Right kidney (tissue), 9 donors: ENCODE measurements at places on chromosomes 16 and 17.
A peak's percentile ranks its signal among the peaks of the same experiment; 100 is the strongest.

- no peak for DNase-seq
Measured at GRCh38 chr16:9849697-9850245, 332.5 kb downstream of the GRIN2A start.

DNA sequence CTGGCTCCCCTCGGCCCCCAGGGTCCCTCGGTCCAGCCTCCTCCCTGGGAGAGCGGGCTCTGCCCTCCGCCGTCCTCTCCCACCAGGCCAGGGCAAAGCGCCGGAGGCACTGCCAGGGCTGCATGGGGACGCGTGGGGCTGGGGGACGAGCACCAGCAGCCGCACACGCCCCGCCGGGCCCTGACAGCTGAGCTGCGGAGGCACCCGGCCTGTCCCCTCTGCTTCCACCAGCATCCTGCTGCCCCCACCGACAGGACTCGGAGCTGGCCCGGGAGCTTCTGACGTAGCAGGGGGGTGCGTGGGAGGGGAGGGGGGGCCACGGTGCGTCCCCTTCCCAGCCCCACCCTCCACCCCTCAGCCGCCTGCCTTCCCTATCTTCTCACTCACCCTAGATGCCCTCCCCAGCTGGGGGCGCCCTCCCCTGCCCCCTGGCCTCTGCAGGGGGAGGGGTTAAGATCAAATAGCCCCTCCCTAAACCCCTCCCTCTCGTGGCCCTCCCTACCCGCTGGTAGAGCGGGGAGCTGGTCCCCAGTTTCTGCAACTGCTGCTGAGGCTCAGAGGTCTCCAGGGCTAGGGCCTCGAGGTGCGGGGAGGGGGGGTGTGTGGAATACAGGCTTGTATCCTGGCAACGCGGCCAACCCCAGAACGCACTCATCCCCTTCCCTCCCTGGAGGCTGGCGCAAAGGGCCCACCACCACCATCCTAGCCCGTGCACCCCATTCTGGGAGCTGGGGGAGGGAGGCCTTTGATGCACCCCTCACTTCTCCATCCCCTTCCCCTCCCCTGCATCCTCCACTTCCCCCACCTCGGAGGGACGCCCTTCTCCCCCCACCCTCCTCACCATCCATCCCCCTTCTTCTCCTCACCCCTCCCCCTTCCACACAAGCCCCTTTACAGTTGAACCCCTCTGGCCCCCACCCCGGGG is 1.0 kb downstream of the SRCIN1 start:
- DNase-seq, result no peak

GRCh38 chr17:61227866-61228265 is 171.8 kb upstream of the TBX2 start:
- DNase-seq, result no peak

- DNase-seq, result peak; percentile 44
Measured at GRCh38 chr16:1980030-1980769, 1.1 kb downstream of the NOXO1 start.

DNA sequence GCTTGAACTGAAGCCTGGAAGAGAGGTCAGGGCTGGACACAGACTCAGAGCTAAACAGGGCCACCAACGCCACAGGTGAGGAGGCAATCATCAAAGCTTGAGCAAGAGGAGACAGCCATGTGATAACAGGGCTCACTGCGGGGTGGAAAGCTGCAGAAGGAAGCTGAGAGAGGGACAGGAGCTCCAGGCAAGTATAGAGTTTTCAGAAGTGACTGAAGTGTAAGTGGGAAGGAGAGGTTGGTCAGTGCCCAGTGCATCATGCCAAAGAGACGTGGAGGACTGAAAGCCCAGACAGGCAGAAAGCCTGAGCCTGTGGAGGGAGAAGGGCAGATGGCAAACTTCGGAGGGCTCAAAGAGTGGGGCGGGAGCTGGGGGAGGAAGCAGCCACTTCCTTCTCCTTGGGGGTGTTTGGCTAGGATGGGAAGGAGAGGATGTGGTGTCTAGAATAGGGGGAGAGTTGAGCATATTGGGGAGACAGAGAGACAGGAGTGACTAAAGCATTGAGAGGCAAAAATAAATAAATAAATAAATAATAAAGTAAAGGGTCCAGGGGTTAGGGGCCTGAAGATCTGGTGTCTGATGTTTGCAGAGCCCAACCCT is 2.6 kb downstream of the KIFC3 start:
- no peak for DNase-seq

DNA sequence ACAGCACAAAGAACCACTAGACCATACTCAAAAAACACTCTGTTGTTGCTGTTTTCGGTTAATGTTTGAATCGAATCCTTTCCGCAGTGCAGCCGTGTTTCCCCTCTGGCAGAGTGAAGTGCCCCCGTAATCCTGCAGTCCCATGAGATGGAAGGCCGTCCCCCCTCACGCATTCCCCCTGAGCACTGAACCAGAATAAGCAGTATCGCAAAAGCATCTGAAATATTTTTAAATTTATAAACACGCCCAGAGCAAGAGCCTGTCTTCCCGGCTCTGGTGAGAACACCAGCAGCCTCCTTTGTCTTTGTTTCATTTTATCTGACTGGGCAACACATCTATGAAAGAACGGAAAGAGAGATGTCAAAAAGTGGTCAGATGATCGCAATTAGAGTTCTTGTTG is 121.0 kb upstream of the ADAMTS18 start:
- DNase-seq, result peak; percentile 55

DNA sequence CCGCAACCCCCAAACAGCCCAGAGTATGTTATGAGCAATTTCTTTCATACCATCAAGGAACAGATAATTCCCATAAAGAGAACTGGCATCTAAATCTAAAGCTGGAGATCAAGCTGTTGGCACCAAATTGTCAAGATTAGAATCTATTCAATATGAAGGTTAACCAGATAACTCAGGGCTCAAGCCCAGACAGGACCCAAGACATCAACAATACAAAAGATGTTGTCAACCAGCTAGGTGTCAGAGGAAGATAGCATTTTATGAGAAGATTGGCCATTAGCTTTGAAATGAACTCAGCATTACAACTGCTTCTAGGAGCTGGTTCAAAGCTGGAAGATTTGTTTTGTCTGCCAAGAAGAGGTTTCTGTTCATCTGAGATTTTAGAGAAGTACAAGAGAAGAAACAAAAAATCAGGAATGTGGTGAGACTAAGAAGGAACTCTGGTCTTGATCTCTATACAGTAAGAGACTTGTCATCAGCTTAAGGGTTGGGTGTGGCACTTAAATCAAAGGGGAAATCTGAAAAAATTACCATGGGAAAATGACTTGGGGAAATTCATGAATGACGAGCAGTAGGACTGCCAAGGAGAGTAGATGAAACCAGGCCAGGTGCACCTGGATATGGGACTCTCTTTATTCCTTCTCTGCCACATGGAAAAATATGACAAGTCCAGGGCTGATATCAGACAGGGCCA is 64.2 kb upstream of the COX10 start:
- no peak for DNase-seq

DNA sequence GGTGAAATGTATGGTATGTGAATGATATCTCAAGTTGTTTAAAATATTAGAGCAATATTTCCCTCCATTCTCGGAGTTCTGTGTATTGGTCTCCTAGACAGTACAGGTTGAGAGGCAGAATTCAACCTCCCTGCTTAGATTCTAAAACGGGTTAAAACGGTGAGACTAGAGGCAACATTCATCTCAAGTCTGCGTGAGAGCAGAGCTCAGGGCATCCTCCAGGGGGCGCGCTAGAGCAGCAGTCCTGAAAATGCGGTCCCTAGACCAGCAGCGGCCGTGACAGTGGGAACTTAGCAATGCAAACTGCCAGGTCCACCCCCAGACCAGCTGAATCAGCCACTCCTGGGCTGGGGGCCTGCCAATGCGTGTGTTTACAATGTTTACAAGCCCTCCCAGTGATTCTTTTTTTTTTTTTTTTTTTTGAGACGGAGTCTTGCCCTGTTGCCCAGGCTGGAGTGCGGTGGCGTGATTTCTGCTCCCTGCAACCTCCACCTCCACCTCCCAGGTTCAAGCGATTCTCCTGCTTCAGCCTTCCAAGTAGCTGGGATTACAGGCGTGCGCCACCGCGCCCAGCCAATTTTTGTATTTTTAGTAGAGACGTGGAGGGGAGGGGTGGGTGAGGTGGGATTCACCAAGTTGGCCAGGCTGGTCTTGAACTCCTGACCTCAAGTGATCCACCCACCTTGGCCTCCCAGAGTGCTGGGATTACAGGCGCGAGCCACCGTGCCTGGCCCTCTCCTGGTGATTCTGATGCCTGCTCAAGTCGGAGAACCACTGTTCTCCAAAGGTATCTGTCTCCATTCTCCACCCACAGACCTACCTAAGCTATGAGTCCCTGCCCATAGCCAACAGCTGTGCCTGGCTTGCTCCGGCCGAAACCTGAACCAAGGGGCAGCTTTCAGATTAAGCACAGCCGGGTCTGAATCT is 24.2 kb downstream of the KLHL36 start:
- no peak for DNase-seq

- DNase-seq, result peak; percentile 28
Measured at GRCh38 chr16:1871974-1872635, at the start of gene MEIOB. TSS of gene MEIOB (minus strand) at chr16:1872164. CDS start at chr16:1868175, 3,989 bp downstream.

- no peak for DNase-seq
Measured at GRCh38 chr17:66750781-66751543, 84.0 kb upstream of the CACNG5 start.

GRCh38 chr17:66929591-66929990 is 34.9 kb upstream of the CACNG4 start:
- DNase-seq, result no peak
